ENCODE measurements at places on chromosomes 11 and 22.

- DNase-seq: peak; percentile 91
Observed at GRCh38 chr11:125315079-125315740, 150.7 kb downstream of the PKNOX2 start.

- DNase-seq: no peak
Observed at GRCh38 chr11:130510407-130511006, 62.1 kb downstream of the ADAMTS15 start.

DNA sequence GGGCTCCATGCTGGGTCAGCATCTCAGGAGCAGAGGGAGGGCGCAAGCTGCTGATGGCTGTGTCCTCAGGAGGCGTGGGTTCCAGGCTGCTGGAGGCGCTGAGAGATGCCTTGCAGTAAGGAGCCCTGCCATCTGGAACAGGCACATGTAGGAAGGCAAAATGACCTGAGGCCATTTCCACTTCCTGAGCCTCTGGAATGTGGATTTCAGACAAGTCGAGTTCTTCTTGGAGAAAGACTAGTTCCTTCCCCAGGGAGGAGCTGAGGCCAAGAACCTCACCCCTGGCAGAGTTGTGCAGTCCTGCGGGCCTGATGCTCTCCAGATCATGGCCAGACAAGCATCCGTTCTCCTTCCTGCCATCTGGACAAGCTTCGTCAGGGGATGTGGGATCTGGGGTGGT, 19.3 kb downstream of the HPS4 start:
- DNase-seq: no peak

DNA sequence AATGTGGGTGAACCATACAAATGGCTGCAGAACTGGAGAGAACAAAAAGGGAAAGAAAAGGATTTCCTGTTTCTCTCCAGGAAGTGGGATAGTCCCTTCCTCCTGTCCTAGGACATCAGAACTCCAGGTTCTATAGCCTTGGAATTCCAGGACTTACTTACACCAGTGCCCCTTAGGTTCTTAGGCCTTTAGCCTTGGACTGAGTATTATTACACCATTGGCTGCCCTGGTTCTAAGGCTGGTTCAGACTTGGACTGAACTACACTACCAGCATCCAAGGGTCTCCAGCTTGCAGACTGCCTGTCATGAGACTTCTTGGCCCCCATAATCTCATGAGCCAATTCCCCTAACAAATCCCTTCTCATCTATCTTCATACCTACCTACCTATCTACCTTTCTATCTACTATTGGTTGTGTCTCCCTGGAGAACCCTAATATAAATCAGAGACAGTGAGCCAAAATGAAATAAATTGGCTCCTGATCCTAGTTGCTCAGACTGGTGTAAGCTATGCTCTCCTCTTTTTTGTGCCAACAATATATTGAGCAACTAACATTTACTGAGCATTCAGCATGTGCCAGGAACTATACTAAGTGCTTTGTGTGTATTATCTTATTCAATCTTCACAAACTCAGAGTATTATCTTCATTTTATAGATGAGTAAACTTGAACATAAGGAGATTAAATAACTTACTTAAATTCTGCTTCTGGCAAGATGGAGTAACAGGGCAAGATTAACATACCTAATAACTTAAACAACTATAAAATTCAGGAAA, 303.7 kb downstream of the TTC28 start:
- no peak for DNase-seq

- no peak for DNase-seq
Observed at GRCh38 chr22:29559853-29560252, 6.3 kb upstream of the THOC5 start.

- DNase-seq: no peak
Observed at GRCh38 chr11:3177931-3178330, 12.8 kb upstream of the OSBPL5 start.

DNA sequence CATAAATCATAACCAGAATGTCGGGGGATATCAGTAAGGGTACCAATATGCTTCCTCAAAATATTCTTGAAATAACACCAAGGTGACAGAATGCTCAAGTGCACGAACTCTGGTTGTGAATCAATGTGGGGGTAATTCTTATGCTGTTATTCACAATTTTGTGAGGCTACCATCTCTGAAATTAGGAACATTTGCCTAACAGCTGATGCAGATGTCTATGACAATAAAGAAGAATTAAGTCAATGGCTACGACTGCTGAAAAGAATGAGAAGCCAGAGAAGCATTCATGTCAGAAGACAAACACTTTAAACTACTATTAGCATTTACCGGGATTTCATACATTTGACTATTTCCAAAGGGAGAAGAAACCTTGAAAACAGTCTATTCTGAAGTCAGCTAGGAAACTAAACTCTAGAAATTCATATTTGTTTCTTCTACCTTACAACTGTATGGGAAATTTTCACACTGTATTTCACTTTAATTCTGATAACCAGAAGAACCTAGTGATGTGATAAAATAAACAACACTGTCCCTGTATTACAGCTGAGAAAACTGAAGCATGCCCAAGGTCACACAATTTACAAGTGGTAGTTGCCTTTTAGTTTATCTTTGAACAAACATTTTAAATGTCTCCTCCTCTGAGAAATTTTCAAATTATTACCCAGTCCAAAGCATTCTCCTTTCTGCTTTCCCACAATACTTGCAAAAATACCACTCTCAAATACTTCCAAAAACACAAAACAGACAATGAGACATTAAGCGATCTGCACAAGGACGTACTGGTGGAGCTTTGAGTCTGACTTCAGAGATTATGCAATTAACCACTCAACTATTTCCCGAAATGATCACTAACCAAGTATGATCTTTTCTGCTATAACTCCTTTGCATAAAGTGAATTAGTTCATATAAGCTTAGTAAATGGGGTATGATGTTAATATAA, 18.0 kb upstream of the ARHGAP32 start:
- no peak for DNase-seq

- DNase-seq: peak; percentile 44
Observed at GRCh38 chr11:67382276-67383136, 9.1 kb upstream of the CLCF1 start.

DNA sequence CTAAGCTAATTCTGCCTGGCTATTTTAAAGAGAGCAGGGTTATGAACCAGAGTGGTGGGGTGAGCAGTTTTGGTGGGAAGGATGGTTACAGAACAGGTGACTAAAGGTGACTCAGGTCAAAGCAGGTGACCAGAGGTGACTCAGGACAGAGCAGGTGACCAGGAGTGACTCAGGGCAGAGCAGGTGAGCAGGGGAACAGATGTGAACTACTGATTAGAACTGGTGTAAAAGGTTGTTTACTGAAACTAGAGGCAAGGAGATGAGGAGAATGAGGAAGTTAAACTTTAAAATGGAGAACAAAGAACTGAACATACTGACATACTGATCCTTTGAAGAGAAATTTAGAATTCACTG, 15.4 kb upstream of the HYLS1 start:
- DNase-seq: no peak

Measured in NCI-H345 (cell line).